ENCODE measurements at places on chromosomes 5 and 9. TPM values are rescaled to one million over a fixed set of nuclear protein-coding genes. Genes with fewer than 3 reads are reported as not detected.

ODF2 gene
- 23.6 TPM for total RNA-seq

TPPP gene
- total RNA-seq: 6.9 TPM

CA9 gene
- total RNA-seq: 0.85 TPM

GRCh38 chr5:170095646-170096045 lies 10.1 kb upstream of the FOXI1 start:
- DNase-seq: no peak
- no peaks in the 10 kb centered on the region for H3K4me1 ChIP-seq
- H3K27me3 ChIP-seq: no peaks in the 10 kb centered on the region
- no peaks in the 10 kb centered on the region for H3K36me3 ChIP-seq

DNA sequence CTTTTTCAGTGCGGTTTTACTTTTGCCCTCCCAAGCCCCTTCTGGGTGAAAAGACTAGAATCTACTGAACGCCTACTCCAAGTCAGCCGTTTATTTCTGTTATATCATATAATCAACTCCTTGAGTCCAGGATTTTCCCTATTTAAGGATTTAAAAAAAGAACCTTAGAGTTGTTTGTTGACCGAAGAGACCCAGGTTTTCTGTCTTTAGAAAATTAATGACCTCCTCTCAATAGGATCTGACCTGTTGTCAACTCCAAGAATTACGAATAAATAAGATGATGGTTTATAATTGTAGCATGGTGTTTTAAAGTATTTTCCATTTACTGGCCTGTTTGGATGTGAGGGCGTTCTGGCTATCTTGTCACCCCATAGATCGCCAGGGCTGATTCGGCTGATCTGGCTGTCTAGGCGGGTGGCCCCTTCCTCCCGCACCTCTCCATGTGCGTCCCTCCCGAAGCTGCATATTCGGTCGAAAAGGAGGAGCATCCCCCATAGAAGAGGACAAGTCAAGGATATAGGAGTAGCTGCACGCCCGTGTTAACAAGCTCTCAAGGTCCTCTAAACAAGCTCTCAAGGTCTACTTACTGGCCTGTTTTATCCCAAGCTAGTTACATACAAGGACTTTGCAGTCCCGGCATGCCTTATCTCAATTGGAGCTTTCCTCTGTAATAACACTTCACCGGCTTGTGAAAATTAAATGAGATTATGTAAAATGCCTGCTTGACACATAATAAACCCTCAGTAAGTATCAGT lies 1.1 kb upstream of the UBAP2 start:
- H3K4me1 ChIP-seq: peaks cover 14% of the 10 kb centered on the region
- no peak for DNase-seq
- peak overlapping the region; percentile 97 for H3K27ac ChIP-seq
- H3K27me3 ChIP-seq: no peaks in the 10 kb centered on the region
- H3K4me3 ChIP-seq: peak overlapping the region; percentile 99

DNA sequence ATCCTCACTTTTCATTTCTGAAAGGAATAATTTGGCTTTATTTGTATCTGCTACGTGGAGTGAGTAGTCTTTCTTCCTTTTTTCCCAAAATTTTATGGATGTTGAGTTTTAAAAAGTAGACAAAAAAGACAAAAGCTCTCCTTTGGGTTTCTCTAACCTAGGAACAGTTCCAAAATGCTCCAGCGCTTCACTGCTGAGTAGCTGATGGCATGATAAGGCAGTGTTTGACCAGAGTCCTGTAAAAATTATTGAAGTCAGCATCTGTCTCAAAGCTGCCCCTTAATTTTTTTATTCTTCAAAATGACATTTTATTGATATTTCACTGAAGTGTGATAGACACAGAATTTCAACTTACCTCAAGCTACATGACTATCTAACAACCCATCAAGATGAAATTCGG lies 219.0 kb downstream of the ADAMTSL1 start:
- no peak overlapping the region for H3K27ac ChIP-seq
- H3K4me3 ChIP-seq: no peak overlapping the region
- no peak for DNase-seq
- no peaks in the 10 kb centered on the region for H3K36me3 ChIP-seq
- no peaks in the 10 kb centered on the region for H3K27me3 ChIP-seq

GRCh38 chr9:17135295-17136160 lies 688 bp downstream of the CNTLN start:
- H3K27me3 ChIP-seq: no peaks in the 10 kb centered on the region
- no peaks in the 10 kb centered on the region for H3K36me3 ChIP-seq
- DNase-seq: peak; percentile 75
- H3K4me1 ChIP-seq: peaks cover 5% of the 10 kb centered on the region
- H3K4me3 ChIP-seq: peak overlapping the region; percentile 82

- DNase-seq: no peak
- H3K27ac ChIP-seq: no peak overlapping the region
- H3K36me3 ChIP-seq: no peaks in the 10 kb centered on the region
- H3K4me1 ChIP-seq: no peaks in the 10 kb centered on the region
- no peak overlapping the region for H3K4me3 ChIP-seq
Observed at GRCh38 chr5:181120761-181121160, 10.2 kb downstream of the OR2V1 start.

DNA sequence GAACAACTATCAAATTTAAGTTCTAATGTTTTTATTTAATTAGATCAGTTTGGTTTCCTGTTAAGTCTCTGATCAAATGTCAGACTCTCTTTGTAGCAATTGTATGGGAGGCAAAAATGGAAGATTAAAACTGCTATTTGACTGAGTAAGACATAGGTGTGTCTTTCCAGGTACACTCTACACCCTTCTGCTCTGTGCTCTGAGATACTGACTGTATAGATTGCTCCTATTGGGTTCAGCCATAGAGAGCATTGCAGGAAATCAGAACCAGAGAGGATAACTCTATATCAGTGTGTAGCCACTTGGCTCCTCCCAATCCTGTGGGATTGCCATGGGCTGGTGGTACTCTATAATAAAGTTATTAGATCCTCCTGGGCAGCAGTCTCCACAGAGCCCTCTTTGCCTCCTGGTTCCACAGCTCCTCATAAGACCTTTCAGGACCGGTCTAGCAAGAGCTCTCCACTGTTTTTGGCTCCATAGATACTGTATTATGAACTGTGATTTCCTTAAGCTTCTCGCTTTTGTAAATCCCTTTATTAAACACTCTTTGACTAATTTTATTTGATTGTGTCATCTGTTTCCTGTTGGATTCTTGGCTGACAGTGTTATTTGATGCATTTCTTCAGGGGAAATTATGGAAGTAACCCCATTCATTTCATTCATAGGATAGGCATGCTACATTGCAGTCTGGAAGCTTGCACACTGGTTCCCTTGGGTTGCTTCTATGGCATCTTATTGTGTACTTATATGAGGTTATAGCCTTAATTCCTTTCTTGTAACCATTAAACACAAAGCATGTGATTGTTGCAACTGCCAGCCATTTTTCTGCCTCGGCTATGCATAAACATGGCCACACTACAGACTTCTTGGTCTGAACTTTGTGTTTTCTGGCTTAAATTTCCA lies 115.6 kb downstream of the VCAN start:
- peaks cover 3% of the 10 kb centered on the region for H3K36me3 ChIP-seq
- no peak for DNase-seq
- no peak overlapping the region for H3K4me3 ChIP-seq
- H3K27me3 ChIP-seq: no peaks in the 10 kb centered on the region
- H3K27ac ChIP-seq: no peak overlapping the region

GRCh38 chr5:37739817-37740261 lies 100.0 kb downstream of the GDNF start:
- no peak overlapping the region for H3K4me3 ChIP-seq
- H3K27me3 ChIP-seq: no peaks in the 10 kb centered on the region
- no peak overlapping the region for H3K27ac ChIP-seq
- H3K4me1 ChIP-seq: peaks cover 9% of the 10 kb centered on the region
- no peaks in the 10 kb centered on the region for H3K36me3 ChIP-seq

DNA sequence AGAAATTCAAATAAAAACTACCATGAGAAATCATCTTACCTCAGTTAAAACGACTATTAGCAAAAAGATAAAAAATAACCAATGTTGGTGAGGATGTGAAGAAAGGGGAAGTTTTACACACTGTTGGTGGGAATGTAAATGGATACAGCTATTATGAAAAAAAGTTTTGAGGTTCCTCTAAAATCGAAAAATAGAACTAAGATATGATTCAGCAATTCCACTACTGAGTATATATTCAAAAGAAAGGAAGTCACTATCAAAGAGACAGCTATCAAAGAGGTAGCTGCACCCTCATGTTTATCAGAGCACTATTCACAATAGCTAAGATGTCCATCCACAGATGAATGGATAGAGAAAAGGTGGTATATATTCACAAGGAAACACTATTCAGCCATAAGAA lies 1888.4 kb downstream of the MAT2B start:
- no peak overlapping the region for H3K27ac ChIP-seq
- H3K4me1 ChIP-seq: no peaks in the 10 kb centered on the region
- H3K27me3 ChIP-seq: no peaks in the 10 kb centered on the region
- no peaks in the 10 kb centered on the region for H3K36me3 ChIP-seq

- peaks cover 10% of the 10 kb centered on the region for H3K27me3 ChIP-seq
- no peak overlapping the region for H3K4me3 ChIP-seq
- no peaks in the 10 kb centered on the region for H3K4me1 ChIP-seq
- peak; percentile 21 for DNase-seq
- H3K27ac ChIP-seq: no peak overlapping the region
Observed at GRCh38 chr5:7395432-7395946, 449 bp upstream of the ADCY2 start.

- H3K4me3 ChIP-seq: no peak overlapping the region
- H3K27me3 ChIP-seq: no peaks in the 10 kb centered on the region
- peak; percentile 16 for DNase-seq
Observed at GRCh38 chr5:79032031-79032695, 37.3 kb downstream of the DMGDH start.

- DNase-seq: no peak
- H3K36me3 ChIP-seq: no peaks in the 10 kb centered on the region
Observed at GRCh38 chr5:58002323-58002722, 457.6 kb downstream of the PLK2 start.

DNA sequence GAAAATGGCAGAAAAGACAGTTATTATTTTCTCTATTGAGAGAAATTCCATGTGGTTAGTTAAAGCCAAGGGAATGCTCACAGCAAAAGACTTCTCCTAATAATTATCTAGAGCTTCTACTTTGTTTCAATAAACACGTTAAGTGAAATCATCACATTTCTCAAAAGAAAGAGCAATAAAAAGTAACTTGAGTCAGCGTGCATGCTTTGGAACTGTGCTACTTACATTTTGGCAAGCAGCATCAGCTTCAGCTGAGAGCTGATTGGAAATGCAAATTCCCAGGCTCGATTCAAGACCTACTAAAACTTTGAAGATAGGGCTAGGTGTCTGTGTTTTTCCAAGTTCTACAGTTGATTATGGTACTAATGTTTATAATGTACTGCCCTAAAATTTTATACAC lies 132.1 kb downstream of the CDH18 start:
- H3K27ac ChIP-seq: no peak overlapping the region

DNA sequence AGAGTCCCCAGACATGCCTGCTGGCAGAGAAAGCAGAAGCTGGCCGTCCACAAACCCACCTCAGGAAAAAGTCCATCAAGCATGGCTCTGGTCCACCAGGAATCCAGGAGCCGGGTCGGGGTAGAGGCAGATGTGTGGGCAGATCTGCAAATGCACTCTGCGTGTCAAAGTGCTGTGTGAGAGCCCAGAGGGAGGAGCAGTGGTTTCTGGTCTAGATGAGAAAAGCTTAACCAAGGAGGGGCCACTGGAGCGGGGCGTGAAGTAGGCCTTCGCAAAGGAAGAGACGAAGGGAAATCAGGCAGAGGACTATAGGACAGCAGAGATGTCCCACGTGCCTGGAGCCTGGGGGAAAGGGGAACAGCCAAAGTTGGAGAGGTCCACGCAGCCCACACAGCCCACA lies 40.0 kb downstream of the TTLL11 start:
- no peaks in the 10 kb centered on the region for H3K4me1 ChIP-seq
- no peak overlapping the region for H3K27ac ChIP-seq
- H3K36me3 ChIP-seq: no peaks in the 10 kb centered on the region
- H3K27me3 ChIP-seq: no peaks in the 10 kb centered on the region
- H3K4me3 ChIP-seq: no peak overlapping the region
- DNase-seq: no peak

GRCh38 chr5:109256486-109256885 lies 153.3 kb downstream of the PJA2 start:
- H3K4me3 ChIP-seq: no peak overlapping the region
- no peaks in the 10 kb centered on the region for H3K27me3 ChIP-seq
- DNase-seq: no peak
- H3K27ac ChIP-seq: no peak overlapping the region

GRCh38 chr9:18182636-18183035 lies 291.3 kb upstream of the ADAMTSL1 start:
- no peak overlapping the region for H3K27ac ChIP-seq
- no peaks in the 10 kb centered on the region for H3K27me3 ChIP-seq
- no peak overlapping the region for H3K4me3 ChIP-seq

DNA sequence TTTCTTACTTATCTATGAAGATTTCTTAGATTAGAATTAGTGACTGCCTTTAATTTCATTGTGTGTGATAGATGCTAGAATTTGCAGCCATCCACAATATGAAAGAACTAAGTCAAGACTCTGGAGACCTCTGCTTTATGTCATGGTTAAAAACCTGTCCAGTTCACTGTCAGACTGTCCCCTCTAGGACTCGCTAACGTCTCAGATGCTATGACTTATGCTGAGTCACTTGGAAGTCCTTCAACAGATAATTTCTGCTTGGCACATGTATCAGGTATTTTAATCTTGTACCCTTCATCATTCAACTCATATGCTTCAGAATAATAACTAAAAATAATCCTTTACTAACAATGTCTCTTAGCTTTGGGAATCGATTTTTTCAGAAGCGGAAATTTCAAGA lies 230.5 kb upstream of the DMAC1 start:
- H3K36me3 ChIP-seq: no peaks in the 10 kb centered on the region
- H3K27me3 ChIP-seq: no peaks in the 10 kb centered on the region
- H3K4me1 ChIP-seq: no peaks in the 10 kb centered on the region
